Spinal cord (tissue), 10 donors: ENCODE measurements at places on chromosomes 5 and 9. TPM values are rescaled to one million over a fixed set of nuclear protein-coding genes. Genes with fewer than 3 reads are reported as not detected.

GRCh38 chr5:6832994-6833393 is 119.8 kb downstream of the TENT4A start:
- DNase-seq: no peak

DNA sequence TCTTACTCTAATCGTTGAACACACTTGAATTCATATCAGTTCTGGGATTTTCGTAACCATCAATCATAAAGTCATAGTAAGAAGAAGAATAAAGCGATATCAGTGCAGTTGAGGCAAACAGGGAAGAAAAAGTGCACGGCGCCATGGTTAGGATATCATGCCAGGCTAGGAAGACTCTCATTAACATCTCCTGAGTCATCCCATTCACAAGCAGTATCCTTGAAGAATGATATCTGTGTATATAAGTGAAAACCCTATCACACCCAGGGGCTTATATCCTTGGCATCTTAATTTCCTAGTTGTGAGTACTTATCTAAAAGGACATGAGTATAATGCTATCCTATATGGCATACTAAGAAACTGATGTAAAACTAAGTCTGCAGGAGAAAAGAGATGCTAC is 38.6 kb downstream of the NFIB start:
- DNase-seq: no peak

The NPDC1 gene
- total RNA-seq: 26.7 TPM

The ADGRD2 gene
- total RNA-seq: 4.3 TPM
